ENCODE measurements at places on chromosomes 6 and 20.

GRCh38 chr20:37223053-37223452 is 38.6 kb downstream of the GHRH start:
- DNase-seq: no peak

DNA sequence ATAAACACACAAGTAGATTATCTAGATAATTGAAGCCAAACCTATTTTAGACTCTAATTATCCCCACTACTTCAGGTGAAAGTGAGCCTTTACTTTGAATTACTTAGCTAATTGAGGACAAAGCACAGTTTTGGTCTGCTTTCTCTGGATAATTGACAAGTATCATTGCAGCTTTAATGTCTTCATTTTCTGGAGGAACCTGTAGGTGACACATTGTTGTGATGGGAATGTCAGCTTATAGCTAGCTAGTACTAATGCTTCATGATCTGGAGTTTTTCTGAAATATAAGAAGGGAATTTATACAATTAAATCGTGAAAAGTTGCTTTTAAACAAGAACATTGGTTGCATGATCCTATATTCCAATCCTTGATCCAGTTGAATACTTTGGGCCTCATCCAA is 319.3 kb upstream of the CITED2 start:
- no peak for DNase-seq

DNA sequence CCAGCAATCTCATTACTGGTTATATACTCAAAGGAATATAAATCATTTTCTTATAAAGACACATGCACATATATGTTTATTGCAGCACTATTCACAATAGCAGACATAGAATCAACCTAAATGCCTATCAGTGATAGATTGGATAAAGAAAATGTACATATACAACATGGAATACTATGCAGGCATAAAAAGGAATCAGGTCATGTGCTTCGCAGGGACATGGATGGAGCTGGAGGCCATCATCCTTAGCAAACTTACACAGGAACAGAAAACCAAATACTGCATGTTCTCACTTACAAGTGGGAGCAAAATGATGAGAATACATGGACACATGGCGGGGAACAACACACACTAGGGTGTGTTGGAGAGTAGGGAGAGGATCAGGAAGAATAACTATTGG is 58.1 kb upstream of the FBXO30 start:
- DNase-seq: no peak

DNA sequence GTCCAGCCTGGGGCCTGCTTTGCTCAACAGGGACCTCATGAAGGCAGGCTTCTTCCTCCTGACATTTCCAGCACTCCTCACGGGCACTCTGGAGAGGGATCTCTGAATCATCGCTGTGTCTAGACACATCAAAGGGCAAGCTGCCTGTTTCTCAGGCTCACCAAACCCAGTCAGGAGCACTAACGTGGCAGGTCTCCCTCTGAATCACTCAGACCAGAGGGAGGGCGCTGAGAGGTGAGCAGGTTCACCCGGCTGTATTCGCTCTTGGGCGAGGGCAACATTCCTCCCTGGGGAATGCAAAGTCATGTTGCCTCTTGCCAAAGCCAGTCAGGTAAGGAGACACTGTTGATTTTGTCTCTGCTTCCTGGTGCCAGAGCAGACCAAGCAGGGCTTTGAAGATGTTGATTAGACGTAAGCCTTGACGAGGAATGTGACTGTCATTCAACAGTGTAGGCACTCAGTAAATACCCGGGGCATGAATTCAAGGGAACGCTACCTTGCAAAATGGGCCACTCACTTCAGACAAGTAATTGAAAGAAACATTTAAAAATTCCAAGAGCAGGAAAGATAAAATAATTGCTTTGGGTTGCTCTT is 50.1 kb downstream of the CYP24A1 start:
- DNase-seq: no peak

- no peak for DNase-seq
Measured at GRCh38 chr6:150349546-150349945, 19.3 kb upstream of the IYD start.

- no peak for DNase-seq
Measured at GRCh38 chr6:138440296-138440695, 36.3 kb downstream of the HEBP2 start.

- no peak for DNase-seq
Measured at GRCh38 chr6:131660195-131660594, 23.1 kb downstream of the ENPP3 start.

DNA sequence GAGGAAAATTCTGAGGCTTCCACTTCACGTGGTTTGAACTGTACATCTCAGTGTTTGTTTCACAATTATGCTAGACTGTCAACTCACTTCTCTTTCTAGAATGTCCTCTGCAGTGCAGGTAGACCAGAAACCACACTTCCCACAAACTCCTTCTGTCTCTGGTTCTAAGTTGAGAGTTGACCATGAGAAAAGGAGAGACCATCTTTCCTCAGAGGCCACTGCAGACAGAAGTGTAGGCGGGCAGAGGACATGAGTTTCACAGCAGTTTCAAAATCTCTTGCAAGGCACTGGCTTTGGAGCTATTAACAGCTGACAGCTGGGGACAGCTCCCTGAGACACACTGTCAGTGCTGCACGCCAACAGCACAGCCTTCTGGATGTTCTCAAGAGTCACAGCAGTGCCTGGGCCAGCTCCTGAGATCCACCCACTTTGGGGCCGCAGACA is 55.4 kb upstream of the MOXD1 start:
- no peak for DNase-seq

GRCh38 chr6:11789744-11790143 is 11.1 kb upstream of the ADTRP start:
- no peak for DNase-seq

DNA sequence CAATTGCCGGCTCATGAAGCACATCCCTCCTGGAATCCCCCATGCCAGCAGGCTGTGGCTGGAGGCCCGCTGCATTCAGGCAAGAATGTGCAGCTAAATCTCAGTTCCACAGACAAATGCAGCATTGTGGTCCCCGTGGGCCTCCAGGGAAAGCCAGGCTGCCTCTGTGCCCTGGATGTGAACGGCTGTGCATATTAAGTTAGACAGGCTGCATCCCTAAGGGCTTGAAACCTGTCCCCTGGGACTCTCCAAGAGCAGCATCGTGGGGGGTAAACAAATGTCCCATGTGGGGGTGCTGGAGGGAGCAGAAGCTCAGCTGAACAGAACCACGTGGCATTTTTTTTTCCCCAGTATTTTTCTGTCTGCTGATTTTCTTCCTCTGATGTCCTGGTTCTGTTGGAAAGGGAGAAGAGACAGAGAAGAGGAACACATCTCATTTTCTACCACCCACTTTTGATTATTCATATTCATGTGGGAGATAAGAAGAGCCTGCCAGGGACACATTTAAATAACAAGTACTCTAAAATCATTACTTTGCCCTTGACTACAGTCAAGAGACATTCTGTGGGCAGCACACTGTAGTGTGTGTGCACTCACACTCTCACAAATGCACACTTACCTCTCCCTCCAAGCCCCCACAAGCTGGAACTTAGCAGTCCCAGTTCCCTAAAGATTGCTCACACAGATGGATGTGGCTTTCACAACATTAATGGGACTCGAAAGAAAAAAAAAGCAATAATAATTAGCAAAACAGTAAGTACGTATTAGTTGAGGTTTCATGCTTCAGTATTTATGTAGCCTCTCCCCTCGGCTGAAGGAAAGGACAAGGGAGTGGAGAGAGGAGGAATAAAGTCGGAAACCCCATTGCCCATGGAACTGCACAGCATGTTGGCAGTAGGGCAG is 16.9 kb downstream of the GFOD1 start:
- no peak for DNase-seq

DNA sequence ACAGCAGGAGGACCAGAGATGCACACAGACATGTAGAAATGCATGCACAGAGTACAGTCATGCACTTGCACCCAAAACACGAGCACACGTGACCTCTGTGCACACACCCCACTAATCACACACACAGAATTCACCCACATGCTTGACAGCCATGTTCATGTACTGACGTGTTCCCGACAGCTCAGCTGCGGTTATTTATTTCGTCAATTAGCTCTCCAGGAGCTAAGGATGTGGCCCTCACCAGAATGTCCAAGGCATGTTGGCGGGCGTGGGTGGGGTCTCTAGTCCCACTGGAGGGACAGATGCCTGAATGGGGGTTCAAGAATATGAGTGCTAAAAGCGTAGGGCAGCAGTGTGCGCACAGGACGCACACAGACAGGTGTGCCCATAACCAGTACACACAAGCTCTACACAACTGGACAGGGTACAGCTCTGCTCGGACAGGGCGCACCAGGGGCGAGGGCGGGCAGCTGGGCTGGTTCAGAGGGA is 571 bp upstream of the PRPF6 start:
- no peak for DNase-seq

GRCh38 chr20:1944345-1945091 is 49.3 kb downstream of the SIRPA start:
- DNase-seq: no peak

- no peak for DNase-seq
Measured at GRCh38 chr6:110874880-110875547, 429 bp downstream of the AMD1 start.

- DNase-seq: no peak
Measured at GRCh38 chr20:54293526-54293925, 85.6 kb downstream of the PFDN4 start.

DNA sequence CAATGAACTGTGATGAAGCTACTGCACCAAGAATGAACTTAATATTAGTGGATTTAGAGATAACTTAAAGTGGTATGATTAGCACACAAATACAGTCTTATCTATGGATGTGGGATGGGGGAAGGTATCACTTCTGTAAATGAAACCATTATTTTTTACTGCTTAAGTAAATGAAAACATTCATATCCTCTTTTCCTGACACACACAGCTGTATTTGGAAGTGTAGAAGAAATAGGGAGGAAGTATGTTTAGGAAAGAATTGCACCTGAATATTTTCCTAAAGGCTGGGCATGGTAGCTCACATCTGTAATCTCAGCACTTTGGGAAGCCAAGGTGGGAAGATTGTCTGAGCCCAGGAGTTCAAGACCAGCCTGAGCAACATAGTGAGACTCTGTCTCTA is 96.8 kb downstream of the HIVEP2 start:
- DNase-seq: no peak

DNA sequence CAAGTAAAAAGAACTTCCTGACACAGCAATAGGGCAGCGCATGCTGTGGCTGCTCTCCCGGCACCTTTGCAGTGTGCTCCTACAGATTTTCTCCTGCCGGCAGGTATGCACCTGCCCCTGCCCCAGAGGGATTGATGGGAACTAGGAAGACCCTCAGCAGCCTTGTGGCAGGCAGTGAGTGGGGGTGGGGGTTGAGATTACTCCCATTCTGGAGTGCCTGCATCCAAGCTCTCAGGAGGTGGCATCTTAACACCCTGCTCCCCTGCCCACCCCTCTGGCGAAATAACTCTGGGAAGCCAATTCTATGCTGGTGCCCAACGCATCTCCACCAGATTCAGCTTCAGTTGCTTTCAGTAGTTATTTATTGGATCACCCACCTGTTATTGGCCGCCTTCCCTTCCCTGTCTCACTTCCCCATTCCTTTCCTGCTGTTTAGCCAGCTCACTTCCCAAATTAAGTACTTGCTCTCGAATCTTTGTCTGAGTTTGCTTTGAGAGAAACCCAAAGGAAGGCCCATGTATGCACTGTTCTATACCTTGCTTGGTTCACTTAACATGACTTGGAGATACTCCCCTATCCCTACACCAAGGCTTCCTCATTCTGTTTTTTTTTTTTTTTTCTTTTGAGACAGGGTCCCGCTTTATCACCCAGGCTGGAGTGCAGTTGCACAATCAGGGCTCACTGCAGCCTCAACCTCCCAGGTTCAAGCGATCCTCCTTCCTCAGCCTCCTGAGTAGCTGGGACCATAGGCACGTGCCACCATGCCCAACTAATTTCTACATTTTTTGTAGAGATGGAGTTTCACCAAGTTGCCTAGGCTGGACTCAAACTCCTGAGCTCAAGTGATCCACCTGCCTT is 29.3 kb upstream of the SLC23A2 start:
- no peak for DNase-seq

GRCh38 chr6:91330896-91331295 is 744.0 kb upstream of the MAP3K7 start:
- DNase-seq: no peak

DNA sequence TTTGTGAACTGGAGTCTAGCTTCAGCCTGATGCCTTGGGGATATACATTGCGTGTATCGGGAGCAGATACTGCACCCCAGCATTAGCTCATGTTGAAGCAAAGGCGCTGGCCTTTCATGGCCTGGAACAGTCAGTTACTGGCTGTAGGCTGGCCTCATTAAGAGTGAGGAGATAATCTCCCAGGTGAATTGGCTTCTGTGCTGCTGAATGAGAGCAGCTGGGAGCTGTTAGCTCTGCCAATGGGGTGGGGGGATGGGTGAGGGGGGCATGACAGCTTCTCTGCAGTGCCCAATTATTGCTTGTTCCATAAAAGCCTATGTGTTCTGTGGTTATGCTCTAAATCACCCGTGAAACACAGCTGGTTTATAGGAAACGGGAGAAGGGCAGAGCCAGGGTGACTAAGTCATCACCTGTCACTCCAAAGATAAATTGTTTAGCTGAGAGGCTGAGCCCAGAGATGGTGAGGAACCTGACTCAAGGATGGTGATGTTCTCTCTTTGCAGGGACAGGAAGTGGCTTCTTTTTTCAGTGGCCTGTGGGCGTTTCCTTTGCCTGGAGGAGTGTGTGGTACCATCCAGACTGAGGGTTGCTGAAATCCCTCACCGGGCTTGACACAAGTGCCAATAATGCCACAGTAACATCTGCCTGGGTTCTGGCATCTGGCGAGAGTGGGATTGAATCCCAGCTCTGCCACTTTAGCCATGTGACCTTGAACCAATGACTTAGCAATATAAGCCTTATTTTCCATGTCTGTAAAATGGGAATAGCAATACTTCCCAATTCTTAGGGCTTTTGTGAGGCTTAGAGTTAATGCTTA is 170.8 kb downstream of the BCAS1 start:
- peak; percentile 22 for DNase-seq

DNA sequence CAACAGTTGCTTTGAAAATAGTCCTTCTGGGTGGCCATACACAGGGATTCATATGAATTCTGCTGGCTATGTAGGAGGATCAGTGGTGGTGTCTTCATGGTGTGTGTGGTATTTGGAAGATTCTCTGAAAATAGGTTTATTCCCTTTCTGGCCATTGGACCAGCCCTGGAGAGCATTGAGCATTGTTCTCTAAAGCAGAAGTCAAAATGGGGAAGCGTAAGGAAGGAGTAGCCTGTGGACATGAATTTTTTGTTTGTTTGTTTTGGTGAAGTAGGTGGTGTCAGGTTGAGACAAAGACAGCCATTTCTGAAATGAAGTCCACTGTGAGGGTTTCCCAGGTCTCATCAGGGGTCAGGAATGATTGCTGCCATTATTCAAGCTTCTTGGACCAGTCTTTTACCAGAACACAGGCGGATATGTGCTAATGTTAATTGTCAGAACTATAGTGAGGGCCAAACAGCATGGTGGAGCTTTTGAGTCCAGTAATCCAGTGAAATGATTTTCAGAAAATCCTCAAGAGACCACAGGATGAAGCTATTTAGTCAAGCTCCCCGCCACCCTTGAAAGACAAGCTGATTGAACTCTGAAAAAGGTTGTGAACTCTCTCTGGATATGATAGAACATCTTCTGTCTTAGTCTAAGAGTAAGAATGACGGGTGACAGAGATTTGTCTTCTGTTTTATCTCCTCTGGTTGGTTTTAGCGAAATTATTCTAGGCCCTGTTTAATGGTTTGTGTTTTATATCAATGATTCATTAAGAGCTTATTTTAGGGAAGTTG is 60.0 kb downstream of the DNAH8 start:
- DNase-seq: no peak

Measured in stimulated activated CD4-positive, alpha-beta T cell treated with anti-CD3 and anti-CD28 coated beads, Interleukin-1b, Interleukin-23, amount 100 ng/mL, for 1 hour (primary cell).